ENCODE measurements at places on chromosomes 4 and X.

DNA sequence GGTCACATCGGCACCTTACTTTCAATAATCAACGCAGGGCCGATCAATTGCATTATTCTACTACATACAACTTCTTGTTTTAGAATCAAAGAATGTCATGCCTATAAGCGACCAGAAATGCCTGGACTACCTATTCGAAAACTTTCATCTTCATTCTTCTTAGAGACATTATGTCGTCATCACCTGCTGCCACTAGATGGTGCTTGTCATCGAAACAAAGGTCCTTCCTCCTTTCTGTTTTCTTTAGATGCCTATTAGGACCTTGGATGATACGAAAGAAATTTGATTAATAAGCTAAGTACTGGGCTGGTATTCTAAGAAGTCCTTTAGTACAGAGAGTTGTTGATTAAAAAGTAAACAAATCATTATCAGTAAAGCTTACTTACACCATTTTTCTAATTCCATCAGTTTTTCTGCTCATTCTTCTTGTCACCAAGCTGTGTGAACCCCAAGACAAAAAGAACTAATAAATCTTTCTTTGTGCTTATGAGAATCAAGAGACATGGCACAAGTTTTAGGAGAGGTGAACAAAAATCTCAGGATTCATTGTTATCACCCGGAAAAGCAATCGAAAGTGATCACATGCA, 154.5 kb upstream of the SLC4A4 start:
- peak; percentile 72 for DNase-seq

DNA sequence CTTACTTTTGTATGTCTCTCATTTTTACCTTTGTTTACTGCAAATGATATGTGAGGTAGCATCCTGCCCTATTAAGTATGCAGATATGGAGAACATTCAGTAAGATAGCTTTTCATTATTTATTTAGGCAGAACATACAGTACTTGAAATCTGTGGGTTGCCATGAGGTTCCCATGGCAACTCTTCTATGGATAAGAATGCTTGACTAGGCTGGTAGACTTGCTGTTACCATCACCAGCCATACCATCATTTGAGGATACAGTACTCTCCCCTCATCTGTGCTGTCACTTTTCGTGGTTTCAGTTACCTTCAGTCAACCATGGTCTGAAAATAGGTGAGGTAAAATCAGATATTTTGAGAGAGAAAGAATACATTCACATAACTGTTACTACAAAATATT, 56.7 kb downstream of the NAF1 start:
- DNase-seq, result no peak

- no peak for DNase-seq
These were observed 160.8 kb downstream of the NAA11 start for GRCh38 chr4:79164907-79165610.

GRCh38 chr4:48944756-48945241, 38.2 kb upstream of the OCIAD2 start:
- no peak for DNase-seq

GRCh38 chr4:3107271-3107670, 32.8 kb downstream of the HTT start:
- peak; percentile 20 for DNase-seq

GRCh38 chr4:183242291-183242690, 77.8 kb downstream of the CLDN22 start:
- no peak for DNase-seq

DNA sequence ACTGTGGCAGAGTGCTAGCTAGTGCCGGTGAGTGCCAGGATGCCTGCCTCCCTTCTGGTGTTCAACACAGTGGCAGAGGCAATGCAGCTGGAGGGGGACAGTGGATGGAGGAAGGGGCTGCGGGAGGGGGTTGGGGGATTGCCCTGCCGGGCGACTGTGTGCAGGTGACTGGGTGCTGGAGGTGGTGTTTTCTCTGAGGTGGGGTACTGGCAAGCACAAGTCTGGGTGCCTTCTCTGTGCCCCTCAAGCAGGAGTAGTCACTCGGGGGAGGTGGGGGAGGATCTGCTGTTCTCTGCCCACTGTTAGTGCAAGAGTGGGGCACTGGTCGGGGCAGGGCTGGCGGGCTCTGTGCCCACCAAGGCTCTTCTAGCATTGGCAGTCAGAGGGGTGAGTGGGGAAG, 10.3 kb upstream of the P2RY10 start:
- no peak for DNase-seq

- DNase-seq, result no peak
These were observed 82.7 kb upstream of the TMLHE start for GRCh38 chrX:155695419-155695818.

DNA sequence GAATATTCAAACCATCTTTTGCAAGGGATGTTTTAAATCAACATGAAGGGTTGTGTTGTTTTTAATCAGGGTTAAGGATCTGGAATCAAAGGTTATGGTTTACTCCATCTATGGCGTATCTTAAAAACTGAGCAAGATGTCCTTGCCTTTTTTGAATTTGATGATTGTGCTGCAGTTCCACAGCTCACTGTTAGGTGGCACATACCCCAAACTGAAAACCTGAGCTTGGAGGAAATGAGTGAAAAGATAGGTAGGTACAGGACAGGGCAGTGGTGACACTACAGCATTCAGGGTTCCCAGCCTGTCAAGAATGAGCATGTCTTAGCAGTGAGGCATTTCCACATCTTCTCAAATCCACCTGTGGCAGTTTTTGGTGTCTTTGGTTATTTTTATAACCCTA, 13.1 kb upstream of the EOLA1 start:
- peak; percentile 40 for DNase-seq

DNA sequence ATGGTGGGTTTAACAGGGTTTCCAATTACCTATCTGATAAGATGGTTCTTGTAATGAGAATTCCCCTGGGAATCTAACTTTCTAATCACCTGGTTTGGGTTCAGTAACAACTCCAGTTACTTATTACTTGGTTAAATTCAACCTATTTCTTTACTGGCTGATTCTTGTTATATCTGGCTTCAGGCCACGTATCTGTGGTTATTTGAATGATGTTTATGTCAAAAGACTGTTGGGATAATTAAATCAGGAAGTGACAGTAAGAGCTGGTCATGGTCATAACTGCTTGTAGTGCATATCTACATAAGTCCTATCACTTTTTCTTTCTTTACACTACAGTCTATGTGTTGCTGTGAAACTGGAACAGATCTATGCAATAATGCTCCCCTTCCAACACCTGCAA, 108.1 kb downstream of the MID1 start:
- DNase-seq, result peak; percentile 72

GRCh38 chr4:57109847-57110639, at the start of gene IGFBP7:
Gene IGFBP7 (minus strand): TSS chr4:57110385. CDS start chr4:57110351, 34 bp downstream.
- peak; percentile 80 for DNase-seq

- DNase-seq, result no peak
These were observed 423.2 kb downstream of the AFF2 start for GRCh38 chrX:148923631-148924030.

DNA sequence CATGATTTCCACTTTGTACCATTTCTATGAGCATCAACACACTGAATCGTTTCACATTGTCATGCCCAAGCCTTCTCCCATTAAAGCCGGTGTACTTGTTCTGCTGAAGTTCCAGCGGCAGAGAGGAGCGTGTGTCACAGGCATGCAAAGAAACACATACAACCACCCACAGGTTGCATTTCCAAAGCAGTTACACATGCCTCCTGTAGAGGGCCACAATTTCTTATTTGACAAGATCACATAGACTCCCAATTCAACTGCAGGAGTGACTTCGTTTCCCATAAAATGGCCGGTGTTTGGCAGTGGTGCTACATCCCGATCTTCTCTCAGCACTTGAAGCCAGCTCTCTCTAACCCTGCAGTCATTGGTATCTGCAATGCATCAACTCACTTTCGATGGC, 992.6 kb downstream of the NLGN4X start:
- DNase-seq, result no peak

DNA sequence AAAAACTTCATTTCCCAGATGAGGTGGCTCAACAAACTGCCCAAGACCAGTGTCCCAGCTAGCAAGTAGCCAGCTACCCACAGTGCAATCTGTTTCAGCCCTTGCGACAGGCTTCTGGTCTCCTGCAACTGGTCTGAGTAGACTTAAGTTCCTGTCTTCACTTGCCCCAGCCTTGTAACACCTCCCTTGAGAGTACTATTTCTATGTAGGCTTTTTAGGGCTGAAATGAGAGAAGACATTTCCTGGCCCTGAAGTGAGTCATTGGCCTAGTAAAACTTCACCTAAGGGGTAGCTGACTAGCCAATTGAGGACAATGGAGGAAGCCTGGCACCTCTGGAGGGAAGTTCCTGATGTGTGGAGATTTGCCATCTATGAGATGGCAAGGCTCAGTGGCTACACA, 80.1 kb upstream of the STIM2 start:
- peak; percentile 61 for DNase-seq

DNA sequence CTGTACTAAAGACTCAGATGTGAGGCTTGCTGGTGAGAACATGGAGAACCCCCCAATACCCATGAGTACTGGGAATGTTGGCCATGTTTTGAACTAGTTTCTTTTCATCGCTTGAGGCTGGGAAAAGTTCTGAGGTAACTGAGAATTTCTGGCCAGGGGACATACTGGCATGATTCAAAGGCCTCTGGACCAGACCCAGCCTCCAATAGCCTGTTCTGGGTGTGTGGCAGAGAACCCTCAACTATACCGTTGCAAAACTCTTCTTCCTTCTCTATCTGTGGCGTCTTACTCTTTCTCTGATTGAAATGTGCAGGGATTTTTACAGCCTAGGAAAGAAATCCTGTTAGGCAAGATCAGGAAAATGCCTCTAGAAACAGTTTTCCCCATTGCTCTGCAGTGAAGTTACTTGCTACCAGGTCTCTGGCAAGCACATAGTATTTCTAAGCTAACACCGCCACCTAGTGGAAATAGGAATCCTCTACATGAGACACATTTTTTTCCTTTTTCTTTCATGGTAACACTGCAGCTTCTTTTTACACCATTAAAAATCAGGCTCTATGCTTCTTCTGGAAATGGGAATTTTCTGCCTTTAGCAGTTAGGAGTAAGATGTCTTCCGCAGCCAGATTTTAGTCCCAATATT, 170.7 kb upstream of the ZCCHC13 start:
- peak; percentile 67 for DNase-seq

- no peak for DNase-seq
These were observed 396.8 kb downstream of the TRAM1L1 start for GRCh38 chr4:116688536-116688935.

DNA sequence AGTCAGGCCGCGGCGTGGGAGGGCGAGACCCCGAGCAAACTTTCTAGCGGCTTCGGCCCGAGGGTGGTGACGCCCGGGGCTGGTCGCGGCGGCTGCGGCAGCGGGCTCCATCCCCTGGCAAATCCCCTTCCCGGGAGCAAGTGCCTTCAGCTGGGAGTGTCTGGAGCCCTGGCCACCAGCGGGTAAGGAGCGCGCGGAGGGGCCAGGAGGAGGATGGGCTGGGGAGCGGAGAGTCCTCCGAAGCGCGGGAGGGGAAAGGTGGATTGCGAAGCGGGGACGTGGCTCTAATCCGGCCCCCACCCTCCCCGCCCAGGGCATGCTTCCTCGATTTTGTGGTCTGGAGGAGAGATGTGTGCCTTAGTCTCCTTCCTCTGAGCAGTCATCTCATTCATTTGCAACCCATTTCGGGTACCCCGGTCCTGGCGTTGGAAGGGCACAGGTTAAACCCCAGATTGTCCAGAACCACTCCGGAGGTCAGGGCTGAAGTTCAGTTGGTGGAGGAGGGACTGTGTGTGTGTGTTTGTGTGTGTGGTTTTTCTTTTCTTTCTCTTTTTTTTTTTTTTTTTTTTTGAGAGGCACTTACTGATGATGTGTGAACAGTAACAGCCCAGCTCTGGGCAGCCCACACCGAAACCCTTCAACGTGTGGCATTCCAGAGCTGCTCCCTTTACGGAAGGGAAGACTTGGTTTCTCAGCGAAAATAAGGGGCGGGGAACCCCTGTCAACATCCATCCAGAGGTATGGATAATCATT, 516 bp downstream of the SGMS2 start:
- DNase-seq, result peak; percentile 58

DNA sequence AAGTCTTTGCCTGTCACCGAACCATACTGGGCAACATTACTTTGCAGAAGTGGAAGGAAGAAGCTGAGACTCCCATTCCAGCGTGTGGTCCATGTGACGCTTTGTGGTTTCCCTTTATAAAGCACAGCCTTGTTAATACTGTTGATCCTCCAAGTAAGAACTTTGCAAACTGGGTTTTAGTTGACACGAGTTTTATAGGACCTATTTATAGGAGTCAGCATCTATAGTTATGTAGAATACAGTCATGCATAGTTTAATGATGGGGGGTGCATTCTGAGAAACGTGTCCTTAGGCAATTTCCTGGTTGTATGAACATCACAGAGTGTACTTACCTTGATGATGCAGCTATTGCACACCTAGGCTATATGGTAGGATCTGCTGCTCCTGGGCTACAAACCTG, 1879.4 kb upstream of the TENM3 start:
- DNase-seq, result no peak

DNA sequence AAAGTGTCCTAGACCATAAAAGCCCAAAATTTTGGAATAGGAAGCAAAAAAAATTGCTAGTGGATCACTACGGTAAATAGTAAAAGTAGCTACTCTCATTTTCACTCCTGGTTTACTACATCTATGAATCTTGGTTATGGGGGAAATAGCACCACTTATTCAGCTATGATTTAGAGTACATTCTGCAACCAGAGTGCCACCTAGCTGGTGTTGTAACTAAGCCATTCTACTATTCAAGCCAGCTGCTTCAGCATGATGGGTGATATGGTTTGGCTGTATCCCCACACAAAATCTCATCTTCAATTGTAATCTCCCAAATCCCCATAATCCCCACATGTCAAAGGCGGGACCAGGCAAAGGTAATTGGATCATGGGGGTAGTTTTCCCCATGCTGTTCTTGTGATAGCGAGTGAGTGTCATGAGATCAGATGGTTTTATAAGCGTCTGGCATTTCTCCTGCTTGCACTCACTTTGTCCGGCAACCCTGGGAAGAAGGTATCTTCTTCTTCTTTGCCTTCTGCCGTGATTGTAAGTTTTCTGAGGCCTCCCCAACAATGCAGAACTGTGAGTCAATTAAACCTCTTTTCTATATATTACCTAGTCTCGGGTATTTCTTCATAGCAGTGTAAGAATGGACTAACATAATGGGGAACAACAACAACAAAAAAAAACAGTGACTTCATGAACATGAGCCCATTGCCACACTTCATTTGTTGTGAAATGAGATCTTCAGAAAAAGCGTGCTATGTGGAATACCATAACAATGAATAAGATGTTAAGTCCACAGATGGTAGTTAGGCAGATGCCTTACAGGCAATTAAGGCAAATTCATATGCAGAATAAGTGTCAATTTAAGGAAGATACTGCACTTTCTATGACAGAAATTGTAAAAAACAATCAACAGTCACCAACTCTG, 280.1 kb downstream of the PABPC4L start:
- DNase-seq, result peak; percentile 4

GRCh38 chrX:153724252-153725038, at the start of the genes ABCD1 and BCAP31:
Gene ABCD1 (plus strand): TSS chrX:153724856. CDS start chrX:153725267, 411 bp downstream.
Gene BCAP31 (minus strand): TSS chrX:153724387. CDS start chrX:153723244, 1,143 bp downstream.
- peak; percentile 90 for DNase-seq

DNA sequence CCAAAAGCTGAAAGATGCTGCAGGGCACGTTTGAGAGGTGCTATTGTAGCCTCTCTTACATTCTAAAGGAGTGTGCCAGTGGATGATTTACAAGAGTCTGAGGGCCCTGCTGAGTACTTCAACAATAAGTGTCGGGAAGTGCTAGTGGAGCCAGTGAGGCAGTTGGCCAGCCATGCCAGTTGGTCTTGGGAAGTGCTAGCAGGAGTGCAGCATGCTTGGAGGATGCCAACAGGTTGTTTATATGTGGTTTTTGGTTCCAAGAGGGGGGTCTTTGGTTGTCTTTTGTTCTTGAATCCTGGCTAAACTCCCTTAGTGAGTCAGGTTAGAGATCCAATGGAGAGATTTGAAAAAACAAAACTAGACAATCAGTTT, 335.3 kb downstream of the PABPC4L start:
- DNase-seq, result no peak

All from EH (cell line).